Right atrium auricular region (tissue), 2 donors: ENCODE measurements at places on chromosomes 12 and 14. TPM values are rescaled to one million over a fixed set of nuclear protein-coding genes. Genes with fewer than 3 reads are reported as not detected.
A peak's percentile ranks its signal among the peaks of the same experiment; 100 is the strongest.

DNA sequence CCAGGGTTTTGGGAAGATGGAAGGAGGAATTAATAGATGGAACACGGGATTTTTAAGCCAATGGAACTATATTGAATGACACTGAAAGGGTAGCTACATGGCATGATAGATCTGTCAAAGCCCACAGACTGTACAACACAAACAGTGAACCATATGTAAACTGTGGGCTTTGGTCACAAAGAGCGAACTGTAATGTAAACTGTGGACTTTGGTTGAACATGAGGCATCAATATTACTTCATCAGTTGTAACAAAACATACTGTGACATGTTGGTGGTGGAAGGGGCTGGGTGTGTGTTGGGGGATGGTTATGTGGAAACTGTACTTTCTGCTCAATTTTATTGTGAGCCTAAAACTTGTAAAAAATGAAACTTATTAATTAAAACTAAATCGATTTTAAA lies 210.6 kb upstream of the HMGA2 start:
- no peaks in the 10 kb centered on the region for H3K4me1 ChIP-seq
- no peak overlapping the region for H3K27ac ChIP-seq
- no peak overlapping the region for H3K4me3 ChIP-seq
- no peaks in the 10 kb centered on the region for H3K27me3 ChIP-seq
- no peaks in the 10 kb centered on the region for H3K36me3 ChIP-seq

GPR132 gene
- 0.67 TPM for total RNA-seq

- peaks cover 9% of the 10 kb centered on the region for H3K36me3 ChIP-seq
- no peak overlapping the region for H3K27ac ChIP-seq
- no peaks in the 10 kb centered on the region for H3K27me3 ChIP-seq
These were observed 20.8 kb downstream of the DYRK2 start for GRCh38 chr12:67669217-67669933.

DNA sequence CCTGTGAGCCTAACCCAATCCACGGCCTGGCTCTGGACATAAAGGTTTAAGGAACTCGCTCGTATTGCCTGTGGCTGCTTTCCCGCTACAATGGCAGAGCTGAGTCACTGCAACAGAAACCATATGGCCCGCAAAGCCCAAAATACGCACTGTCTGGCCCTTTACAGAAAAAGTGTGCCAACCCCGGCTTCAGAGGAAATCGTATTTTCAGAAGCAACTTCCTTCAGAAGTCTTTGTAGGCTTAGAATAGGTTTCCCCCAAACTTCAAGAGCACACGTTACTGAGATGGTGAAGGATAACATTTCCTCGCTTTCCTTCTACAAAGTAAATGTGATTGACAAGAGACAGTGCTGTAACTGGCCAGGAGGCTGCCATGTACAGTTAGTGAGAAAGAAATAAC lies 34.8 kb upstream of the TESC start:
- H3K36me3 ChIP-seq = no peaks in the 10 kb centered on the region
- no peaks in the 10 kb centered on the region for H3K27me3 ChIP-seq
- no peak for DNase-seq
- no peaks in the 10 kb centered on the region for H3K4me1 ChIP-seq

DNA sequence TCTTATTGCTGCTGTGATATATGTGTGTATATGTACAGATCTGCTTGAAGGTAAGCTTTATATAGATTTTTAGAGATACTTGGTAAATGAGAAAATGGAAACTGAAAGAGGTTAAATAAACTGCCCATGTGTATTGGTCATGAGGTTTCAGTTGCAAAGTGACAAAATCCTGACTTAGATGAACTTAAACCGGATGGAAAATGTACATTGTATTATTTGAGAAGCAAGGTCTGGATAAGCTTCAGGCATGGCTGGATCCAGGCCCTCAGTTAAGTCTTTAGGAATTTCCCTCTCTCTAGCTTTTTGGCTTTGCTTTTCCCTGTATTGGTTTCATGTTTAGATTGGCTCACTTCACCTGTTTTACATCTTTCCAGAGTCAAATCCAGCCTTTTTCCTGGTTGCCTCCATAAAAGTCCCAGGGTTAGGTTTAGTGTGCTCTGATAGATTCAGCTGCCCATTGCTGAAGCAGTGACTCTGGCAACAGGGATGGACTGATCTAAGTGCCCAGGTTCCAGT lies 21.0 kb upstream of the MAP1LC3B2 start:
- no peak overlapping the region for H3K27ac ChIP-seq
- H3K4me1 ChIP-seq = no peaks in the 10 kb centered on the region
- no peaks in the 10 kb centered on the region for H3K36me3 ChIP-seq
- DNase-seq = no peak
- no peaks in the 10 kb centered on the region for H3K27me3 ChIP-seq
- no peak overlapping the region for H3K4me3 ChIP-seq

DNA sequence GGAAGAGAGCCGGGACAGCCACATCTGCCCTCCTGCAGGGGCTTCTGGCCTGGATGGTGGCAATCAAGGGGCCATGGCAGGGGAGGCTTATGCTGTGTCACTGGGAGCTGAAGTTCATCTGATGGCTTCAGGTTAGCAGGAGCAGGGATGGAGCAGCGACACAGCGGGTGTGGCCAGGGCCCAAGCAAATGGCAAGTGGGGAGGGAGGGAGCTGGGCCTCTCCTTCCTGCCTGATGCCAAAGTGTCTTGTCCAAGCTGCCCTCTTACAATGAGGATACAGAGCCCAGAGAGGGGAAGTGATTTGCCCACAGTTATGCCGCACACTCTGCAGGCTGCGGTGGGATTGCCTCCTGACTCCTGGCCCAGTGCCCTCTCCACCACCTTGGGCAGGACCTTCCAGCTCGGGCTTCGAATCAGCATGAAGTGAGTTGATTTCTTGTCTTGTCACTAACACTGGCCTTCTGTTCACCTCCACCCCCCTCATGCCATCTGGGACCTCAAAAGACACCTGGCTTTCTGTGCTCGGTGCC lies 51.3 kb downstream of the IQSEC3 start:
- no peaks in the 10 kb centered on the region for H3K36me3 ChIP-seq
- no peak overlapping the region for H3K4me3 ChIP-seq
- H3K27me3 ChIP-seq = no peaks in the 10 kb centered on the region
- DNase-seq = no peak

DNA sequence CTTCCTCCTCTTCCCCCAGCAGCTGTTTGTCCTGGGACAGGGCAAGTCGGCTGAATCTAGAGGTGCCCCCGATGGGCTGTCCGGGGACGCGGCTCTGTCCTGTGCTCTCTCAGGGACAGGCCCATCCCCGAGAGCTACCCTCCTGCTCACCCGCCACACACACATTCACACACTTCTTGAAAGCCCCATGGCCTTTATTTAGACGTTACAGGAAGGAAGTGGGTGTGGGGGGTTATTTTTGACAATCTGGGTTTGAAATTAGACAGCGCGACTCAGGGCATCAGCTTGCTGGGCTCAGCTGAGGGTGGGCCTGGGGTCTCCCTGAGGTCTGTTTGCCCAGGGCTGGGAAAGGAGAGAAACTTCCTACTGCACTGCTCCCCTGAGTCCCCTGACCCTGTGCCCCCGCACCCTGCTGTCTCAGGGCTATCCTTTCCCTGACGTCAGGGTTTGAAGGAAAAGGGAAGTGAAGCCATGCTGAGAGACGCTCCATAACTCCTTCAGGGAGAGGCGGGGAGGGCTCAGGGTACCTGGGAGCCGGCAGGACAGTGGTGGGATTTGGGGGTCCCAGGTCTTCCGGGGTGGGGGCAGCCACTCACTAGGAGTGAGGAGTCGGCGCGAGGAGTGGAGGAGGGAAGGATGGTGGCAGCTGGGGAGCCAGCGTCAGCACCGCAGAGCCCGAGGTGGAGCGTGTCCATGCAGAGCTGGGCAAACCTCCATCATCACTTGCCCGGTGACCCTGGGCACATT lies 8.1 kb downstream of the PTPN6 start:
- H3K27me3 ChIP-seq = no peaks in the 10 kb centered on the region
- H3K4me1 ChIP-seq = no peaks in the 10 kb centered on the region
- DNase-seq = no peak
- H3K4me3 ChIP-seq = no peak overlapping the region
- H3K36me3 ChIP-seq = no peaks in the 10 kb centered on the region

GRCh38 chr12:130713581-130713991 lies 2.5 kb downstream of the RIMBP2 start:
- no peaks in the 10 kb centered on the region for H3K4me1 ChIP-seq
- H3K27me3 ChIP-seq = peaks cover 16% of the 10 kb centered on the region
- H3K27ac ChIP-seq = no peak overlapping the region
- H3K4me3 ChIP-seq = peak overlapping the region; percentile 35

CLEC12A gene
- total RNA-seq = 1.3 TPM

DNA sequence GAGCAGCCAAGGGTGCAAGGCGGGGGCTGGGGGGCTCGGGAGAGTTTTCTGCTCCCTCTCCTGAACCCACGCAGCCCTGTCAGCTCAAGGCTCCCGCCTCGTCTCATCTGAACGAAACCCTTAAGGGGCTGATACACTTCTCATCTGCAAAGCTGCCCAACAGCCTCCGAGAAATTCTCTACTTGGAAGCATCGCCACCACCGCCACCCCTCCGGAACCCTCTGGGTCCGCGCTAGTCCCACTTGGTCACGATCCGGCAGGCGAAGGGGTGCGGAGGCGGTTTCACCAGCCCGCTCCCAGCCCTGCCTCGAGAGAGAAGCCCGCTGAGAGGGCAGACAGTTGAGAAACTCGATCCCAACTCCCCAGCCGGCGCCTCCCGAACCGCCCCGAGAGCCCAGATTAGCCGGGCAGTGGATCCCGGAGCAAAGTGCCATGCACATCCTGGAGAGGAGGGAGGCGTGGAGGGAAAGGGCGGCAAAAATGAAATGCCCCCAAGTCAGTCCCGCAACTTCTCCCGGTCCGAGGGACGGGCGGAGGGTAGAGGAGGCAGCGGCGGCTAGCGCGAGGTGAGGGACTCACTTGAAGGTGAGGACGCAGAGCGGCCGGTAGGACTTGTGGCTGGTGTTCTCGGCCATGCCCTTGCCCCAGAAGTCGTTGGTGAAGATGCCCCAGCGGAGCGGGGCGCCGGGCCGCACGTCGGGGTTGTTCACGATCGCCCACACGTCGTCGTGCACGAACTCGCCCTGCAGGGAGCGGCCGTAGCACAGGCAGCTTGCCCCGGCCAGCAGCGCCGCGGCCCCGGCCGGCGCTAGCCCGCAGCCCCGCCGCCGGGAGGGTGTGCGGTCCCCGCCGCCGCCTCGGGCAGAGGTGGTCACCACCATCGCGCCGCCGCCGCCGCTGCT lies 620 bp downstream of the TMTC1 start:
- H3K27me3 ChIP-seq = no peaks in the 10 kb centered on the region
- H3K36me3 ChIP-seq = no peaks in the 10 kb centered on the region
- H3K4me1 ChIP-seq = no peaks in the 10 kb centered on the region
- H3K27ac ChIP-seq = peak overlapping the region; percentile 92
- peak; percentile 65 for DNase-seq
- peak overlapping the region; percentile 75 for H3K4me3 ChIP-seq

- DNase-seq = no peak
- H3K27me3 ChIP-seq = no peaks in the 10 kb centered on the region
- H3K27ac ChIP-seq = no peak overlapping the region
- H3K36me3 ChIP-seq = no peaks in the 10 kb centered on the region
These were observed 73.2 kb downstream of the SLC2A13 start for GRCh38 chr12:40032433-40033241.

PLBD2 gene
- 38.2 TPM for total RNA-seq

- H3K4me1 ChIP-seq = no peaks in the 10 kb centered on the region
- H3K36me3 ChIP-seq = no peaks in the 10 kb centered on the region
- no peaks in the 10 kb centered on the region for H3K27me3 ChIP-seq
- no peak overlapping the region for H3K4me3 ChIP-seq
These were observed 404.8 kb downstream of the ATP23 start for GRCh38 chr12:58346032-58346632.

DNA sequence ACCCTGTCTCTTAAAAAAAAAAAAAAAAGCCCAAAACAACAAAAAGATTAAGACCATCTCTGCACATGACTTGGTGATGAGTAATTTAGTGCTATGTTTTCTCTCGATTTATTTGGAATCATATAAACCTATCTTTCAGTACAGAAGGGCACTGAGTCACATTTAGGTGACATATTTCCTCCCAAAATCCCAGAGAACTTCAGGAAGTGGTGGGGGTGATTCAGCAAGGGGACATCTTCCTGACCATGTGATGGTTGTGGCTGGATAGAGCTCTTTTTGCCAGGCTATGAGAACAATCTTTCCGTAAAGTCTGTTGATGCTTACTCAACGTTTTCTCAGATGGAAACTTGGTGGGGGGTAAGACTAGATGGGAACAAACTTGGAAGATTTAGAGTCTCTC lies 50.0 kb downstream of the PPFIBP1 start:
- no peak for DNase-seq
- H3K27ac ChIP-seq = peak overlapping the region; percentile 35
- H3K27me3 ChIP-seq = no peaks in the 10 kb centered on the region
- H3K4me1 ChIP-seq = peaks cover 38% of the 10 kb centered on the region

GRCh38 chr12:31896514-31897039 lies 62.6 kb upstream of the RESF1 start:
- no peaks in the 10 kb centered on the region for H3K27me3 ChIP-seq
- no peaks in the 10 kb centered on the region for H3K36me3 ChIP-seq
- no peak overlapping the region for H3K4me3 ChIP-seq
- DNase-seq = no peak
- no peaks in the 10 kb centered on the region for H3K4me1 ChIP-seq

SLC5A8 gene
- not detected for total RNA-seq

- H3K4me3 ChIP-seq = no peak overlapping the region
- H3K27ac ChIP-seq = no peak overlapping the region
- peaks cover 24% of the 10 kb centered on the region for H3K4me1 ChIP-seq
- DNase-seq = peak; percentile 38
- no peaks in the 10 kb centered on the region for H3K36me3 ChIP-seq
- no peaks in the 10 kb centered on the region for H3K27me3 ChIP-seq
These were observed 42.4 kb upstream of the CLMN start for GRCh38 chr14:95362138-95362494.

DNA sequence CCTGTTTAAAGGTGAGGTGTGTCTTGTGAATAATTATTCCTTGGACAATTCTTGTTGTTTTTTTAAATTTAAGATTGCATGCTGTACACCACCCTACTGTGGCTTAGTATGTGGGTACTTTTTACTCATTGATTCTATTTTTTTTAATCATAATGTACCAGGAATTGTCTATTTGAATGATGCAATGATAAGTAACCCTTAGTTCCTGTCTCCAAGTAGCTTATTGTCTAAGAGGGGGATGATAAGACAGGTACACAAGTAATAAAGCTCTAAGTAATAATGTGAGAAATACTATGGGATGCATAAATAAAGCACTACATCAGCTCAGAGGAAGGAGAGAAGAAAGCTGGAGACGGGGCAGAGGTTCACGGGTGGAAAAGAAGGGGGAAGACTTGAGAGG lies 90.9 kb downstream of the MYRFL start:
- H3K36me3 ChIP-seq = no peaks in the 10 kb centered on the region
- DNase-seq = no peak
- H3K27me3 ChIP-seq = no peaks in the 10 kb centered on the region
- no peak overlapping the region for H3K27ac ChIP-seq
- no peaks in the 10 kb centered on the region for H3K4me1 ChIP-seq
- H3K4me3 ChIP-seq = no peak overlapping the region

CNTN1 gene
- total RNA-seq = 0.16 TPM

DNA sequence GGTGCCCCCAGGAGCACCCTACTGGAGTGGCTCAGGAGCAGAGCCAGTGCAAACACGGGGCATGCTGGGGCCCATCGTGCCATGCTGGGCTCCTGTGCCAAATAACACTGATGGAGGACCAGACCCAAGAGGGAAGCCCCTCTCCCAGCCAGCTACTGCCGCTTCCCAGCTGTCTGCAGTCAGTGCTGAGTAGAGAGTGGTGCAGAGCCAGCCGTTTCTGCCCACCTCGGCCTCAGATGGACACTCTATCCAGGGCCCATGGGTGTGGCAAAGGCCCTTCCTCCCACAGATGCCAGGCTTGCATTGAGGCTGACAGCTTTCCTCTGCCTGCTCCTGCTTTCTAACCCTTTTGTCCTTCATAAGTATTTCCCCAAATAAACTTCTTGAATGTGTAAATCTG lies 13.2 kb downstream of the CLBA1 start:
- DNase-seq = no peak
- no peak overlapping the region for H3K4me3 ChIP-seq
- no peaks in the 10 kb centered on the region for H3K27me3 ChIP-seq
- no peak overlapping the region for H3K27ac ChIP-seq
- no peaks in the 10 kb centered on the region for H3K4me1 ChIP-seq

MAP3K9 gene
- total RNA-seq = 1.6 TPM
